Airway epithelial cell (primary cell): ENCODE measurements at places on chromosomes 13 and 19. TPM values are rescaled to one million over a fixed set of nuclear protein-coding genes. Genes with fewer than 3 reads are reported as not detected.

DIRAS1 gene
- 0.14 TPM in 1 of 2 replicates, not detected in the other for total RNA-seq

FBN3 gene
- not detected in 2 replicates for total RNA-seq

ZNF570 gene
- 2.0 and 4.6 TPM in 2 replicates for total RNA-seq

C19orf33 gene
- 552 and 609 TPM in 2 replicates for total RNA-seq

NAXD gene
- total RNA-seq: 16.4 TPM in 2 replicates

LRG1 gene
- 0.09 and 0.56 TPM in 2 replicates for total RNA-seq

ZNF749 gene
- total RNA-seq: 10.6 and 17.5 TPM in 2 replicates

ZNF606 gene
- 7.7 and 12.1 TPM in 2 replicates for total RNA-seq

JOSD2 gene
- 30.2 and 39.1 TPM in 2 replicates for total RNA-seq

GPC5 gene
- total RNA-seq: not detected in 2 replicates

KLF1 gene
- total RNA-seq: not detected in 2 replicates

FAM216B gene
- total RNA-seq: not detected in 2 replicates

SYDE1 gene
- 6.6 and 8.3 TPM in 2 replicates for total RNA-seq

ZSCAN4 gene
- total RNA-seq: not detected in 2 replicates

ZNF681 gene
- 0.37 and 1.1 TPM in 2 replicates for total RNA-seq

GAS6 gene
- total RNA-seq: 118 and 128 TPM in 2 replicates

CDC16 gene
- total RNA-seq: 21.4 and 23.1 TPM in 2 replicates

PSG2 gene
- not detected in 2 replicates for total RNA-seq

ADGRL1 gene
- 10.1 and 16.3 TPM in 2 replicates for total RNA-seq

PSG4 gene
- total RNA-seq: not detected in 2 replicates

MAST1 gene
- 0.23 and 0.42 TPM in 2 replicates for total RNA-seq

DACT3 gene
- not detected in 2 replicates for total RNA-seq

PNMA8A gene
- 1.1 and 1.6 TPM in 2 replicates for total RNA-seq

MYADM gene
- total RNA-seq: 18.0 and 24.8 TPM in 2 replicates

GADD45B gene
- 25.6 and 32.0 TPM in 2 replicates for total RNA-seq

TEAD2 gene
- total RNA-seq: 29.8 and 32.4 TPM in 2 replicates

MAMSTR gene
- 0.85 and 0.88 TPM in 2 replicates for total RNA-seq

ACTMAP gene
- 2.5 and 2.8 TPM in 2 replicates for total RNA-seq

ZNF491 gene
- 0.35 and 0.65 TPM in 2 replicates for total RNA-seq

CPB2 gene
- not detected in 2 replicates for total RNA-seq

TMEM150B gene
- total RNA-seq: not detected in 2 replicates

APOC4 gene
- not detected in 2 replicates for total RNA-seq

SSBP4 gene
- 58.3 and 63.1 TPM in 2 replicates for total RNA-seq

CLEC11A gene
- 3.7 and 4.9 TPM in 2 replicates for total RNA-seq

ZNF382 gene
- total RNA-seq: 0.19 and 0.78 TPM in 2 replicates

SRRM5 gene
- not detected in 2 replicates for total RNA-seq

HNRNPA1L2 gene
- 1.8 and 2.5 TPM in 2 replicates for total RNA-seq

ZNF835 gene
- 0.14 and 0.21 TPM in 2 replicates for total RNA-seq
